ENCODE measurements at places on chromosomes 4 and X.
A peak's percentile ranks its signal among the peaks of the same experiment; 100 is the strongest.

- DNase-seq, result no peak
These were observed 17.6 kb downstream of the SH3RF1 start for GRCh38 chr4:169253113-169253671.

DNA sequence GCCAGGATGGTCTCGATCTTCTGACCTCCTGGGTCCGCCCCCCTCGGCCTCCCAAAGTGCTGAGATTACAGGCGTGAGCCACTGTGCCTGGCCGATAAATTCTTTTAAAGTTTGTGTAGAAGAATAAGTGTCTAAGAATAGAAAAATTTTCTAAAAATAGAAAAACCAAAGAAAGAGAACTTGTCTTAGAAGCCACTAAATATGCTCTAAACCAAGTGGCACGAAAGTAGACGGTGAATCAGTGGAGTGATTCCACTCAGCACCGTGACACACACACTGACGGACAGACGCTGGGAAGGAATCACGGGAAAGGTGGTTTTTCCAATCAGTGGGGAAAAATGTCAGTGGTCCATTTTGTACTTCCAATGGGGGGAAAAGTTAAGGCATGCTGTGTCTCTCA lies 72.7 kb upstream of the PSAPL1 start:
- DNase-seq, result no peak

GRCh38 chr4:168264903-168265302 lies 53.6 kb downstream of the DDX60 start:
- DNase-seq, result no peak

GRCh38 chr4:152943672-152944071 lies 7.5 kb downstream of the FHDC1 start:
- no peak for DNase-seq

GRCh38 chrX:116449156-116449555 lies 12.8 kb downstream of the SLC6A14 start:
- no peak for DNase-seq

DNA sequence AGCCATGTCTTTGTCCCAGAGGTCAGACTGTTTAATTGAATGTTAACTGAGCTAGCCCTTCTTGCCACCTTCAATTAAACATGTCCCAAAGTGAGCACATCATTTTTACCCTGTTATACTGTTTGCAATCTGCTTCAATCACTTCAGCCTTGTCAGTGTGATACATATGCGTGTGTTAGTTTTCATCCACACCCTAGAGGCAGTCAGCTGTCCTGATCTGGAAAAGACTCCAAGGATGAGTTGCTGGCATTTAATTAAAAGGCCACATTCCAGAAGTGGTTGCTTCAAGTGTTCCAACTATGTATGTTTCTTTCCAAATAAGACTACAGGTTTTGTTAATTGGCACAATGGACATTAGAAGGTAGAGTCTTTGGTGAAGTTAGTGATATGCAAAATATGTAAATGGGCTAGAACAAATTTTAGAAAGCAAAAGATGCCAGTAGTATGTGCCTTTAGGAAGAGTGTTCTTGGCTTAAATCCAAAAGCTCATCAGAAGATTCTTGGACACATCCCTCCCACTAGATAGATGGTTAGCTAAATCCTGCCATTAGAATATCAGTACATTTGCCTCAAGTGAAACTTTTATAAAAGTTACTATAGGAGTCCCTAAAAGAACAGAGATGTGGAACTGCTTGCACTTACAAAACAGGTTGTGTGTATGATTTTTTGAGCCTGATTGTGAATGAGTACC lies 79.5 kb upstream of the SLIT2 start:
- DNase-seq, result no peak

DNA sequence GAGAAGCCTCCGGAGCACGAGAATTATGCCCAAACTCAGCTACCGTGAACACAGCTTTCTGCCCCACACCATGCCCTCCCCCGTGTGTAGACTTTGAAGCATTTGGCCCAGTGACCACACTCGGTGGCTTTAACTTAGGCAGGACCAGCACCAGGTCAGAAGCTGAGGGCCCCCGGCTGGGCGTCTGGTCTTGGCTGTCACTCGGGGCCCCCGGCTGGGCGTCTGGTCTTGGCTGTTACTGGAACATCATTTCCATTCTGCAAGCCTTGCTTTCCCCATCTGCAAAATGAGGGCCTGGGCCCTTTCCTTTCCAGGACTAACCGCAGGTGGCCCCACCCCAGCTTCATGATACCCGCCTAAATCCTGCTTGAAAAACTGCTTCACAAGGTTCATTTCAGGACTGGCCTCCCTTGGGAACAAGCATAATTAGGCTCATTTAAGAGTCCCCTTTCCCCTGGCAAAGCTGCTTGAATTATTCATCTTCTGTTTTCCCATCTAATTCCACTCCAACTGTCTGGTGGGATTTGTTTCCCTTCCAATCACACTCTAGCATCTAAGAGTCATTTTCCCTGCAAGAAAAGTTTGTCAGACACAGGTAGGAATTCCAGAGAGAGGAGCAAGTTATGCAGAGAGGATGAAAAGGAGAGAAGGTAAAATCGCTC lies 82.5 kb downstream of the WFS1 start:
- no peak for DNase-seq

- DNase-seq, result no peak
These were observed 612.0 kb upstream of the ACTRT1 start for GRCh38 chrX:128664211-128664610.

DNA sequence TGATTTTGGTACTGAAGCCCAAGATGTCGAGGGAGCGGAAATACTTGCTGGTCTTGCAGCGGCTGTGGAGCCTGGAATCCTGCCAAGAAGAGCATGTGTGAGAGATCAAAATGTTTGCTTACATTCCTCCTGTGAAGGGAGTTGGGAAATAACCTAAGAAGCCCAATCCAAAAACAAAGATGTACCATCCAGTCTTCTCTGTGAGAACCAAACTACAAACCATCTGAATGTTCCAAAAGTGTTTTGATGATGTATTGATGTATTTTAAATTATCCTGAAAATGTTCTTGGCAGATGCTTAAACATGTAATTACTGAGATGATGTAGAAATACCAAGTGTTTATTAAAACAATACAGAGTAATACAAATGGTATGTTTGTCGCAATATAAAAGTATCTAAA lies 10.1 kb upstream of the ADH1A start:
- DNase-seq, result no peak

DNA sequence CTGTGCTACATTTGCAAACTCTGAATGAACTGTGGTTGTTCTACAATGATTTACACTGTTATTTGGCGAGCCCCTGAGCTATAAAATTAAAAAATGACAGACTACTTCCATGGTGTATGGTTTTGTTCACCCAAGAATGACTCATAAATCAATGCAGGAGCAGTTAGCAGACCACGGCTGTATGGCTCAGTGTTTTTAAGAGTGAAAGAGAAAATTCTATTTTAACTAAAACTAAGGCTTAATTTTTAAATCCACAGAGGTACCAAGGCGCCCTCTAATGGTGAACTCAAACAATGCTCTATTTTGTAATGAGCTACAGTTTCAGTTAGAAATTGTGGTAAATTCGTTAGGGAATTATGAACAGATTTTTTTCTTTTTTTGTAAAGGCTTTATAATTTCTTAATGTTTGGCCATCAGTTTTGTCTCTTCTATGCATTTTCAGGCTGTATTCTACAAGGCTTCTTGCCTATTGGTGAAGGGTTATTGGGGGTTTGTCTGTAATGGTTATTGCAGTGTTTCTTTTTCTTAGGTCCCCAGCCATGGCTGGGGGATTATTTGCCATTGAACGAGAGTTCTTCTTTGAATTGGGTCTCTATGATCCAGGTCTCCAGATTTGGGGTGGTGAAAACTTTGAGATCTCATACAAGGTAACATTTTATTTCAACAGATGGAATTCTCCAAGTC lies 32.5 kb downstream of the HMGB2 start:
- peak; percentile 50 for DNase-seq

DNA sequence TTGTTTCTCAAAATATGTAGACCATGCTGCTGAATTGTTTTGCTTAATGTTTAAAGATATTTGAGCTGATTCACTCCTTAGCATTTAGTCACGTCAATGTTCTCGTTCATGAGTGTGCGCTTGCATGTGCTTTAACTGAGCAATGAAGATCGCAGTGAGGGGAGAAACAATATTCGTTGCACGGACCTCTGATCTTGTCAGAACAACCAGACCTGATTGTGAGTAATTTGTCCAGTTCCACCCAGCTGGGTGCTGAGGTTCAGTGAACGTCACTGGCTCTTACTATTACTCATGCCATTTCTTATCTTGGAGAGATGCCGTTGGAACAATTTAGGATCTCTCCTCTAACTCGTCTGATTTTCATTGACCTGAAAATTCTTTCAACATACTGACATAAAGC lies 15.0 kb upstream of the PRKX start:
- no peak for DNase-seq

GRCh38 chr4:137993232-137993631 lies 248.9 kb downstream of the SLC7A11 start:
- no peak for DNase-seq

DNA sequence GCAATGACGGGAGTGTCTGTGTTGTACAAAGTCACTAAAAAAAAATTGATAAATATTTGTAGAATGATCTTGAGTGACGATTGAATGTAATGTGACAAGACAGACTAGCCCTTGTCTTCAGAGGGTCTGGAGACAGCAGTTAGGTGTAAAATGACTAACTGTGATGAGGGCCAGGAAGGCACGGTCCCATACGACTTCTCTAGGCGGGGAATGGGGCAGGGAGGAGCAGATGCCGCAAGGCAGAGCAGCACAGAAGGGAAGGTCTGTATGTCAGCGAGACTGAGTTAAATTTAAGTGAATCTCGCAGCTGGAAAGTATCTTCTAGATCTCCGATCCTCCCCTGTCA lies 405 bp downstream of the CENPE start:
- no peak for DNase-seq

DNA sequence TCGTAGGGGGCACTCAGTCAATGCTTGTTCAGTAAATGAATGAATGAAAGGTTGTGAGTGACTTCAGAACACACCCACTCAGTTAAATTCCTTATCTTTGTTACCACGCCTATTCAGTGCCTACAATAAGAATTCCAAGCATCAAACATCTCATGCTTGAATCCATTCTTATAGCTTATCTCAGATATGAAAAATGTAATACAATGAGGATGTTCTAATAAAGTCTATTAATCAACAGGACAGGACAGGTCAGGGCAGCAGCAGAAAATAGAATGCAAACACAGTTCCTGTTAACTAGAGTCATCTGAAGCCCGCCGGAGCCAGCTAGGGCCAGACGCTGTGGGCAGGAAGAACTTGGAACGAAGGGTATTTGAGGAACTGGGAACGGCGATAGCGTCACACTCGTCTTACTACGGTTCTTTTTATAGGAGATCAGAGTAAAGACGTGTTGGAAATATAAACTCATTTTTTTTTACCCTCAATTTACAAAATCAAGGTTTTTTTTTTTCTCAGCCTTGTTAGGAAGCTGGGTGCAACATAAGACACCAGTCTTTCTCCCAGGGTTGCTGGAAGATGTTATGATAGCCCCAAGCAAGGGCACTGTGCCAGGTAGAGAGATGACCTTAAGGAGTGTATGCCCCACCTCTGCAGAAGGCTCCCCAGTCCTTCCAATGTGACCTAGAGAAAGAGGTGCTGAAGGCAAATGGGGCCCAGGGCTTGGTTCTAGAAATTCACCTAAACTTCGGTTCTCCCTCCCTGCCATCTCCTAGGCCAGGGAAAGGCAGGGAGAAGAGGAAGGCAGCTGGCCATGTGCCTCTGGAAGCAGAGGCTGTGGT lies 48.3 kb downstream of the SEL1L3 start:
- DNase-seq, result no peak

DNA sequence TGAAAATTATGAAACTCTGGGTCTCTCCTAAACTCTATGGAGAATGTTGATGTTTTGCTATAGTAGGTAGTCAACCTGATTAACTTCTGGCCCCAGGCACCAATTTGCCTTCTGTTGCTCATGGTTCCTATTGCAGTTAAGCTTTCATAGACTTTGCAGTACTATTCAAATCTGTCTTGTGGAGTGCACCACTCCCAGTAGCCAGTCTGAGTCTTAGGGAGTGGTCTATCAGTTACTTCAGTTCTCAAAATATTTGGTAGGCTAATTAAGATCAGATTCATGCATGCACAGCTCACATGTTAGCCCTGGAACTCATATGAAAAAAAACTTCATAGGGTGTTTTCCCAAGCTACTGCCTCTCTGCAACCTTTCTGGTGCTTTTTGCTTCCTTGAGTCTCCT lies 53.3 kb downstream of the BMP15 start:
- DNase-seq, result no peak

All from KBM-7 (cell line).